ENCODE measurements at places on chromosomes 13 and 19. TPM values are rescaled to one million over a fixed set of nuclear protein-coding genes. Genes with fewer than 3 reads are reported as not detected.

ZNF358 gene
- 17.2 TPM for total RNA-seq

RPS16 gene
- total RNA-seq, result 57.5 TPM

RYR1 gene
- total RNA-seq, result 2.2 TPM

COL4A2 gene
- total RNA-seq, result 54.8 TPM

ZNF43 gene
- total RNA-seq, result 26.8 TPM

MADCAM1 gene
- total RNA-seq, result 0.74 TPM

PLK5 gene
- total RNA-seq, result 0.74 TPM

LRFN3 gene
- total RNA-seq, result 8.4 TPM

FCAR gene
- 0.98 TPM for total RNA-seq

CTXN1 gene
- 36.6 TPM for total RNA-seq

ZNF564 gene
- 21.6 TPM for total RNA-seq

SIGLEC5 gene
- 0.25 TPM for total RNA-seq

MTMR6 gene
- 26.1 TPM for total RNA-seq

TUBB4A gene
- 116 TPM for total RNA-seq

CEACAM4 gene
- not detected for total RNA-seq

DHX34 gene
- 8.6 TPM for total RNA-seq

C2CD4C gene
- total RNA-seq, result 16.0 TPM

C13orf42 gene
- not detected for total RNA-seq

ACTMAP gene
- total RNA-seq, result 0.74 TPM

TMEM150B gene
- total RNA-seq, result not detected
